HS-27A (cell line): ENCODE measurements at places on chromosomes 2 and 18.

- no peak for DNase-seq
Measured at GRCh38 chr18:57441071-57441794, 6.1 kb downstream of the ONECUT2 start.

- DNase-seq = no peak
Measured at GRCh38 chr2:78734221-78734620, 291.3 kb upstream of the REG3G start.

DNA sequence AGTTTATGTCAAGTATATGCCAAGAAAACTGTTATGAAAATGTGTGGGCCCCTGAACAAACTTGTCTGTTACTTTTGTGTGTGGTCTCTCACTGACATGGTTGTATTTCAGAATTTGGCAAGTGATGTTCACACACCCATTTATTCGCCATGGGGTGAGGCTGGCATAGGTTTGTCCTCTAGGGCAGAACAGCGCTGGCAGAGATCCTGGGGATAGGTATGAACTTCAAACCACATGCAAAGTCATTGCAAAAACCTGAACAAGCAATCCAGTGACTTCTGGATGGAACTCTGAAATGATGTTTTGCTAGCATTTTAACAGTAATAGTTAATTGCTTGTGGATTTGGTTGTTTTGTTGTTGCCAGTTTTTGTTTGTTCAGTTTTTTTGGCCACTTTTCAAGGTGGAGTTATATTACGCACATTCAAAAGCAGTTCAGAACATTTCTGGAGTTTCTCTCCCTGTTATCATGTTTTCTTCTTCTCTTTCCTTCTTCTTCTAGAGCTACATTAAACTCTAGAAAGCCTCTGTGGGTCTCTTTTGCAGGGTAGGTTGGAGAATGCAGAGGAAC is 78.5 kb downstream of the MDH1 start:
- no peak for DNase-seq

- no peak for DNase-seq
Measured at GRCh38 chr2:201174687-201175086, 8.3 kb upstream of the CASP10 start.

- no peak for DNase-seq
Measured at GRCh38 chr18:10524507-10525370, 1.1 kb upstream of the NAPG start.

- no peak for DNase-seq
Measured at GRCh38 chr2:114294741-114295140, 147.7 kb upstream of the DPP10 start.

DNA sequence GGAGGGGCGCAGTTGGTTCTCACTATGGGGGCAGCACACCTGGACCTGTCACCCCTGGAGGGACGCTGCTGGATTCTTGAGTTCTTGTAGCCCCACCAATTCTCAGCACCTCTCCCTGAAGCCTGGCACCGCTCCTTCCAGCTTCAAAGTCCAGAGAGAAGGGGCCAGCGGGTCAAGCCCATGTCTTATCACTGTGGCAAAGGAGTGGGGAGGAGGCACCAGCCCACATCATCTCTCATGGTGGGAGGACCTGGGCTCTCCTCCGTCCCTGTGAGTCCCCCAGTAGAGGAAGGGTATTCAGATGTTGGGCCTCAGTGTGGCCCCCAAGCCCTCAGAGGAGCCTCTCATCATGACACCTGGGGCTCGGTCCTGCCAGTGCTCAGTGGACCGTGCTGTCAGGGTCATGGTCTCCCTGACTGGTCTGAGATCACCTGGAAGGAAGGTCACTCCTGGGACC is 67.4 kb downstream of the HS1BP3 start:
- no peak for DNase-seq

GRCh38 chr18:12828116-12829051 is 55.7 kb downstream of the PTPN2 start:
- no peak for DNase-seq

DNA sequence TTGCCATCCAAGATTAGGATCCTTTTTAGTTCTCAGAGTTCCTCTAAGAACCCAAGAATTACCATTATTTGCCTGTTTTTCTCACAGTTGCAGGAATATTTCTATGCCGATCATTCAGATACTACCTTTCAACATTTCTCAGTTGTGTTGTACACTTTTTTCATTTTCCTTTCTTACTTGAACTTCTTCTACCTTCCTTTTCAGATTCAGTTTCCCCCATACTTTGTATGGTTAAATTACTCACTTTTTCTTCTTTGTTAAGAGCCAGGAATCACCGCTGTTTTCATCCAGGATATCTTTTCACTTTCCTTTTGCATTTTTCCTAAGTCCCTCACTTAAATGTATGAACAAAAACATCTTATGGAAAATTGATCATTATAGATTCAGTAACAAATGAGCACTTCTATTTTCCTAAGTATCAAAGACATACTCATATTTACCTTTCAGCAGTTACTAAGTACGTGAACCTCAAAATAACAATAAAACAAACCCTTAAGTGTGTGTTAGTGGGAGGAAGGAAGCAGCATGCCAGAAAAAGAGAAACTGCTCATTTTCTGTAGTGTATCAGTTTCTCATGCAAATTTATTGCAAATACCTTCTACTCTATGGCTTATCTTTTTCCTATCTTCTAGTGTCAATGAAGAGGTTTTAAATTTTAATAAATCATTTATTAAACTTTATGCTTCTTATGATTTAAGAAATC is 64.3 kb upstream of the STAT1 start:
- DNase-seq = no peak

GRCh38 chr18:78859686-78860085 is 119.9 kb upstream of the SALL3 start:
- no peak for DNase-seq

GRCh38 chr18:78693429-78693828 is 286.2 kb upstream of the SALL3 start:
- DNase-seq = no peak

- DNase-seq = no peak
Measured at GRCh38 chr2:25632396-25632795, 41.0 kb downstream of the DTNB start.

- no peak for DNase-seq
Measured at GRCh38 chr18:28189400-28190239, 12.7 kb upstream of the CDH2 start.

DNA sequence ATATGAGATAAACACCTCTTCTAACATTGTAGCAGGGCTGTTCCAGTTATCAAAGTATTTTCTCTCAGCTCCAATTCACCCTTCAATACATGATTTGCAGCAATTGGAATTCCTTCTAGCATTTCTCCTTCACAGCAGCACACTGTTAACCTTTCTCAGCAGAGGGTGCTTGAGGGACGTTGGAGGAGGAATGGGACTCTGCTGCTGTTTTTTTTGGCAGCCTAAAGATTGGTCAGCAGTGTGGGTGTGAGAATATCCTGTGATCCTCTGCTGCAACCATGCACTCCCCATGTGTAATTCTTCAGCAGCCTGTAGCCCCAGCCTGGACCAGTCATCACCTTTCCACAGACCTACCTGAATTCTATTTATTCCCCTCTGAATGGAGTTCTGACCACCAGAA is 1708.9 kb upstream of the CELF4 start:
- no peak for DNase-seq

GRCh38 chr2:121648206-121649148 is 785 bp downstream of the CLASP1 start:
- DNase-seq = peak; percentile 48

GRCh38 chr2:59076079-59076619 is 835.0 kb upstream of the FANCL start:
- no peak for DNase-seq

- DNase-seq = no peak
Measured at GRCh38 chr2:234437642-234438304, 59.1 kb downstream of the ARL4C start.

- no peak for DNase-seq
Measured at GRCh38 chr2:85888020-85888683, 638 bp downstream of the ST3GAL5 start.

DNA sequence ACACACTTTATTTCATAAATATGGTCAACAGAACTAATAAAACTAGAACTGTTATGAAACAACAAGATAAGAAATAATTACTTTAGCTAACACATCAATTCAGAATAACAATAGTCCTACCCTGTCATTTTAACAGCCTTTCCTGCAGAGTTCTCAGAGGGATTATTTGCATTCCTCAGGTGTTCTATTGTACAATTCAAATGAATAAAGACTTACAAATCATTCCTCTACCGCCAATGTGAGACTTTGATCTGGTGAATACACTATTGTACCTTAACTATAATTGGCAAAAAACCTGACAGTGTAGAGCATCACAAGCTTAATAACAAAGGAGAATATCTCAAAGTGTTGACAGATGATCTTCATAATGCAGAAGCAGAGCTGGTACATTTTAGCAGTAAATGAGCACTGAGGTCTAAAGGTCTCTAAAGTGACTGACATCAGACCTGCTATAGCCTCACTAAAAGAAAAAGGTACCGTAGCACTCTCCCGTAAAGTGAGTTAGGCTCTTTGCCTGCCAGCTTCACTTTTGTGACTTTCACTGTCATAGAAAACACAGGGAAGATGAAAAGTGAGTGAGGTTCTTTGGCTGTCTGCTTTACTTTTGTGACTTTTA is 118.8 kb upstream of the SP3 start:
- no peak for DNase-seq

- no peak for DNase-seq
Measured at GRCh38 chr2:69007603-69008002, 5.4 kb upstream of the ANTXR1 start.

- no peak for DNase-seq
Measured at GRCh38 chr18:54330768-54331548, 26.7 kb downstream of the STARD6 start.

GRCh38 chr18:27769152-27769551 is 407.8 kb downstream of the CDH2 start:
- DNase-seq = no peak

DNA sequence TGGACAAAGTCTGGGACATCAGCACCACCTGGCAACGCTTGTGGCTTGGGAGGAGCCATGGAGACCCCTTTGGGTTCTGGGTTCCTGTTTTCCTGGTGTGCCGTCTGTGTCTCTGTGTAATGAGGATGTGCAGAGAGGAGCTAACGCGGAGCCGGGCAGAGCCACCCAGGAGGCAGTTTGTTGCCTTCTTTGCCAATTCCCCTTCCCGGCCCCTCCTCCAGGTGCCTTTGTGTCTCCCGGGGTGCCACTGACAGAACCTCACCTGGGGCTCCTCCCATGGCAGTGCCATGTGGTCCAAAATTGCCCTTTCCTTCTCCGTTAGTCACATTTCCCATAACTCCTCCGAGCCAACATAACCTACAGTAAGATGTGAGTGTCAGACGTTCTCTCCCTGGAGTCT is 13.0 kb downstream of the POMC start:
- DNase-seq = no peak

GRCh38 chr2:162153608-162154224 is 1.7 kb upstream of the GCG start:
- no peak for DNase-seq

DNA sequence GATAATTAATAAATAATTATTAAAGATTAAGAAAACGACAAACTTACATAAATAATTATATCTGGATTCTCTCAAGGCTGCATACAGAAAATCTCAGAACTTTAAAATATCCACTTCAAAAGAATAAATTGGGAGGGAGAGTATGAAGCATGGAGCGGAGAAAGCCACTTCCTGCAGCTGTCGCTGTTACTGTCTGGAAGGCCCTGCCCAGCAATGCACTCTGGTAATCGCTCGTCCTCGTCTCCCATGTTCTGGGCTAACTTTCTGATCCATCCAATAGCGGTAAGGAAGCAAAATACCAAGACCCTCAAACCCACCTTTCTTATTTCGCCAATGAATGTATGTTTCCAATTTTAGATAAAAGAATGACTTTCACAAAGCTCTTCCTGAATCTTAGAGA is 26.7 kb downstream of the CYRIA start:
- DNase-seq = no peak

DNA sequence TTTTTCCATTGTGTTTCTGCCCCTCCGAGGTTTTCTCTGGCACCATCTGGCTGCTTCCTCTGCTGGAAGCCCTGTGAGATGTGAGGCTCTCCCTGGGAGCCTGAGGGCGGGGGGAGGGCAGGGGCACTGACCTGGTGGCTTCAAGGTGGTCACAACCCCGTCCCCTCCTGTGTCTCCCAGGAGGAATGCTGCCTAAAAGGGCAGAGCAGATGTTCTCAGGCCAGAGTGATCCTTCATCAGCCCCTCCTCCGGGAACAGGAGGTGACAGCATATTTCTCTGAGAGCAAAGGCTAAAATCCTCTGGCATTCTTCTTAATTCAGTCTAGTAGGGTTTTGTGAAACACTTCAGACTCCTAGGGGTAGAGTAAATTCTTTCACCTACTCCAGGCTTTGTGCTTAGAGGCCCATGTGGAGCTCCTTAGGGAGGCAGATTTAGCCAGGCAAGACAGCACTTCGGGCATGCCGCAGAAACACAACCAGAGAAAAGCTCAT is 18.3 kb upstream of the GREB1 start:
- no peak for DNase-seq

DNA sequence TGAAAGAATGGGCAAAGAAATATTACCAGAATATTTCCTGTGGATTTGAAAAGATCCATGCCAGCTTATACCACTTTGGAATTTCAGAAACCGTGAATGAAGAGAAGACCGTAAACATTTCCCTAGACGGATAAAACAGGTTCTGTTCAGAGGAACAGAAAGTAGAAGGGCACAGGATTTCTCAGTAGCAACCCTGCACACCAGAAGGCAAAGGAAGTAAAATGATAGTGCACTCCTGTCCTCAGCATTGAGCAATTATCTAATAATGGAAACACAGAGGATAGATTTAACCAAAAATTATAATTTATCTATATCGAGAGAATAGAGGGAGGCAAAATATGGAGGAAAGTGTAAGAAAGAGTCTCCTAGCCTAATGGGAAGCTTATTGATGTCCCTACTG is 87.0 kb upstream of the ITGA6 start:
- DNase-seq = no peak

DNA sequence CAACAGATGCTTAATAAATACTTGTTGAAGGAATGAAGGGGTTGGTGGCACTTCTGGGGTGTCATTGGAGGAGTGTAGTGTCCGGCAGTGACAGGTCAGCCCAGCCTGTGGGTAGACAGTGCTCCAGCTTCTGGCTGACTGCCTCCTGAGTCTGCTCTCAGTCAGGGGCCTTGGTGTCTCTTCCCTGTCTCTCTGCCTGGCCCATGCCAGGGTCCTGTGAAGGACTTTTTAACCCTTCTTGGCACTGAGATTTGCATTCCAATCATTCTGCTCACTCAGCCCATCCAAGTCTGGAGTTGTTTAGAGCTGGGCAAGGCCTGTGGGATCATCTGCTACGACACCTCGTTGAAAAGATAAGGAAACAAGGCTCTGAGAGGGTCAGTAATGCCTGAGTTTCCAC is 1.4 kb upstream of the KCNK3 start:
- no peak for DNase-seq

- no peak for DNase-seq
Measured at GRCh38 chr2:164671664-164672396, 50.5 kb upstream of the GRB14 start.

GRCh38 chr18:61159246-61159645 is 174.0 kb upstream of the CDH20 start:
- no peak for DNase-seq

GRCh38 chr2:135803278-135803677 is 33.7 kb downstream of the LCT start:
- no peak for DNase-seq
